Retina (tissue), 1 donor: ENCODE measurements at places on chromosomes 3 and 15.
A peak's percentile ranks its signal among the peaks of the same experiment; 100 is the strongest.

DNA sequence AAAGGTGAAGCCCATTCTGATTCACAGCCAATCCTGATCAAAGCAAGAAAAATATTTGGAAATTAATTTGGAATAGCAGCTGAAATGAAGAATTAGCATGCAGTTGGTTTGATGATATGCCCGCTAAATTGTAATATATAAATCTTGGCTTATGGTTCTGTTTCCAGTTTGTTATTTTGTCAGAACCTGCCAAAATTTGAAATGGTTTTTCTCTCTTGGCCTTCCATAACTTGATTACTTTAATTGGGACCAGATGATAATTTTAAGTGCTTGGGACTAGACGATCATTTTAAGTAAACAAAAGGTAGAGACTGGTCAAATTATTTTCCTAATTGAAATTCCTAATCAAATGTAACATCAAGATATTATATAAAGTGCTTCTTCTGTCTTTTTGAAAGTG, 842.4 kb downstream of the TBL1XR1 start:
- no peak for DNase-seq

GRCh38 chr3:132469326-132469725, 52.0 kb downstream of the DNAJC13 start:
- DNase-seq = no peak

- DNase-seq = no peak
Measured at GRCh38 chr15:89653578-89653977, 1.7 kb downstream of the KIF7 start.

DNA sequence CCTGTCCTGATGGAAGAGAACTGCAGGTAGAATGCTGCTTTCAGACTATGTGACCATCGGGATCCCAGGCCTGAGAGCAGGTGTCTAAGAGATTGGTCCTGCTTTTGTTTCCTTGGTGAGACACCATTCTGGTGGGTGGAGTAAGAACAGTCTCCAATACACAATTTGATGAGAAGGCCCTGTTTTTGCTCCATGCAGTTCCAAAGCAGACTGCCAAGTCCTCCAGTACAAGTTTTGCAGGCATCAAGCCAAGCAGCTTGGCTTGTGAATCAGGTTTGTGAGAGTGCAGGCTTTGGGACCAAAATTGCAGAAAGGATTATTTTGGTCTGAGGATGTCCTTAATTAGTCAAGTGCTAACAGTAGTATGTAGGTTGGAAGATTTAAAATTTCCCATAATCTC, 381.6 kb downstream of the FOXP1 start:
- DNase-seq = no peak

- DNase-seq = no peak
Measured at GRCh38 chr3:182972387-182972786, 8.0 kb downstream of the DCUN1D1 start.

- DNase-seq = no peak
Measured at GRCh38 chr3:186060222-186060621, 48.7 kb downstream of the ETV5 start.

DNA sequence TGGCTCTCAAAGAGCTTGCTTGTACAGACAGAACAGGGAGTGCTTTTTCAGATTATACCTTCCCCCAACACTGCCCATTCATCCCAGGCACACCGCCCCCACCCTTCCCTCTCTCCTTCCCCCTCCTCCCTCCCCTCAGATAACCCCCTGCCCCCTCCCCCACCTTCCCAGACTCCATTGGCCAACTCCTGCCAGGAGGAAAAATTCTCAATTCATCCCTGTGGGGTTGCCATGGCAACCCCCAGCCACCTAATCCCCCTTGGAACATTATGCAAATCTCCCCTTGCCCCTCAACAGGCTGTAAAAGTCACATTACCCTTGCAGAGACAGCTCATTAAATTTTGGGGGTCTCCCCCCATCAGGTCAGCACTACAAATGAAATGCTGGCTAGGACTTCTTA, 14.3 kb downstream of the TLE3 start:
- DNase-seq = no peak

- DNase-seq = no peak
Measured at GRCh38 chr3:106372806-106373190, 504.0 kb upstream of the CBLB start.

GRCh38 chr15:68843425-68844311, 23.0 kb upstream of the ANP32A start:
- peak; percentile 77 for DNase-seq

DNA sequence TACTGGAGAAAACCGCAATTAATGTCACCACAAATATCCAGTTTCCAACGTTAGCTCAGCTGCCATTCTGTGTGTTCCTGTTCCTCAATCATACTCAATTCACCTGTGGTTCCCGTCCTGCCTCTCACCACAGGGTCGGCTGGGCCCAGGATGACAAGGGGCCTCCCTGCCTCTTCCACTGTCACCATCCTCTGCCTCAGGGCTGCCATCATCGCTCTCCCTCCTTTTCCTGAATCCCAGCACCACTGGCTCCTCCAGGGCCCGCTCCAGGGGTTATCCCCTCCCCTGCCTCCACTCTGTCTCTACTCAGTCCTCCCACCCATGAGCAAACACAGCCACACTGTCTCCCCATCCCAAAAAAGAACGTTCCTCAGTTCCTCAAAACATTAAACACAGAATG, 170.9 kb upstream of the NSMCE3 start:
- no peak for DNase-seq

DNA sequence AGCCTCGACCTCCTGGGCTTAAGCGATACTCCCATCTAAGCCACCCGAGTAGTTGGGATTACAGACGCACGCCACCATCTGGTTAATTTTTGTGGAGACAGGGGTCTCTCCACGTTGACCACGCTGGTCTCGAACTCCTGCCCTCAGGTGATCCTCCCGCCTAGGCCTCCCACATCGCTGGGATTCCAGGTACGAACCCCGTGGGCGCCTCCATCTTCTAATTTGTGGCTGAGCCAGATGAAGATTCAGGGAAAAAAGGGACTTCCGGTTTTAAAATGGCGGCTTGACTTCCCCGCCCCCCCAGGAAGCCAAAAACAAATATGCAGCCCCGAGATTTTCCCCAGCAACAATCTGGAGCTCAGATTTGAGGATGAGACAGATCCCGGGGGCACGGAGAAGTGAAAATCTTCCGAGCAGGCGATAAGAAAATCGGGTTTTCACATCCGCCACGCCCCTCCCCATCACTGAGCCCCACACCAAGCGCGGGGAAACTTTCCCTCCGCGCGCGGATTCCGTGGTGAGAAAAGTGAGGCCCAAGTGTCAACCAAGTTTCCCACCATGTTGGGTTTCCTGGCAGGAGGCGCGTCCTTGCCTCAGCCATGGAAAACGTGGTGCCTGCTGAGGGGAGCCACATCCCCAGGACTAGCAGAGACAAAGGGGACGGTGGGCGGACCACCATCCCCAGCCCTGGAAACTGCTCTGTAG, 15.4 kb downstream of the CHST14 start:
- DNase-seq = no peak

DNA sequence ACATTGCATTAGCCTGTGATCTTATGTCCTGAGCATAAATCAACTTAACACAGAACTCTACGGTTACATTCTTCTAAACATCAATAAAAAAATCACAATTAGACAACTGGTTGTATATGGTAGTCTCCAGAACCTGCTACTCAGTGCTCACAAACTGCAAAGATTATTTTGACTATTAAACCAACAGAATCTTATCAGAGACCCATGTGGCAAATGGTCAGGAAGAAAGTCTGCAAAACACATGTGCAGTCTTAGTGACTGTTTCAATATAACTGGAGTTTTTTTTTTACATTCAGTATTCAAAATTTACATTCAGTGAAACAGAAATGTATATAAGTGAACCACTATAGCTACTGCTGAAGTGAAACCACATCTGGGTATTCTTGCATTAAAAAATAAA, 27.3 kb upstream of the PYGO1 start:
- no peak for DNase-seq

GRCh38 chr15:50876260-50876988, 32.1 kb upstream of the AP4E1 start:
- DNase-seq = no peak

DNA sequence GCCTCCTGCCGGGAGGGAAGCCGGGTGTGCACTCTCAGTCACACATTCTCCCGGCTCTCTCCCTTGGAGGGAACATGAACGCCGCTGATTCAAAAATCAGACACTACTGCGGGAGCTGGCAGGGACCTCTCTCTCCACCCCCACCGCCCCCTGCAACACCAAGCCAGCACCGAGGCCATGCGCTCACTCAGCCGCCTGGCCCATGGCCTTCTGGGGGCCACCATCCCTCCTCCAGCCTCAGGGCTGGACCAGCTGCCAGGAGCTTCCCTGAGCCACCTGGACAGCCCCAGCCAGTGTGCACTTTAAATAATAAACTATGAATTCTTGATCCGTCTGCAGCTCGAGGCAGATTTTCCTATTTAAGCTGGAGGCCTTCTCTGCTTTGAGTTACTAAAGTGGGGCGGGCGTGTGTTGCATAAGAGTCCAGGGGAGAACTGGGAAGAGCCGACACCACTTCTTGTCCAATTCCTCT, 30.6 kb downstream of the ADAMTS17 start:
- DNase-seq = peak; percentile 64

GRCh38 chr3:122468896-122469533, 45.7 kb downstream of the KPNA1 start:
- DNase-seq = no peak

GRCh38 chr3:10761583-10761982, 54.4 kb upstream of the SLC6A11 start:
- peak; percentile 78 for DNase-seq

DNA sequence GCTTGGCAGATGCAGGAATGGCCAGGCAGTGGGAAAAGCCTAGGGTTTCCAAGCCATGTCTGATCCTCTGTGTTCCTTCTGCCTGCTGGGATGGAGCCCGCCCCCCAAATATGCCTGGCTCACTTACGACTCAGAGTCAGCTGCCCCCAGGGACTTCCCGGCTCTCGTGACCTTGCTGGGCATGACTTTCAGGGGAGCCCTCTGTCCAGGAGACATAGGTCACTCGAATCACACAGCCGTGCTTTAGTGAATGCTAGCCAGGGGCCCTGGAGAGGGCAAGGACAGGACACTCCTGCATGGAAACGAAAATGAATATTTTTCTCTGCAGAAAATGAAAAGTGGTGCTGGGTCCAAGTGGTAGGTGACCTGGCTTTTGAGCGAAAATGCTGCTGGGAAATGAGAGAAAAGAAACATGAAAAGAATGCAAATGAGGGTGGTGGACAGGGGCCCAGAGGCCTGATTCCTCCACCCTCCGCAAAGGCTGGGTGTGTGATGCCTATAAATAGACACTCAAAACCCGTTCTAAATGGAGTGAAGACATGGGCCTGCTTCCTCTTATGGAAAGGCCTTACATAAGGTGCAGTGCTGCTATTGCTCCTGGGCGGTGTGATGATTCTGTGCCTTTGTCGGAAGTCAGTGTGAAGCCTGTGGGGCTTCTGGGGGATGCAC, 107.4 kb downstream of the APBA2 start:
- no peak for DNase-seq

- DNase-seq = peak; percentile 15
Measured at GRCh38 chr3:87044846-87045245, 53.9 kb upstream of the VGLL3 start.

DNA sequence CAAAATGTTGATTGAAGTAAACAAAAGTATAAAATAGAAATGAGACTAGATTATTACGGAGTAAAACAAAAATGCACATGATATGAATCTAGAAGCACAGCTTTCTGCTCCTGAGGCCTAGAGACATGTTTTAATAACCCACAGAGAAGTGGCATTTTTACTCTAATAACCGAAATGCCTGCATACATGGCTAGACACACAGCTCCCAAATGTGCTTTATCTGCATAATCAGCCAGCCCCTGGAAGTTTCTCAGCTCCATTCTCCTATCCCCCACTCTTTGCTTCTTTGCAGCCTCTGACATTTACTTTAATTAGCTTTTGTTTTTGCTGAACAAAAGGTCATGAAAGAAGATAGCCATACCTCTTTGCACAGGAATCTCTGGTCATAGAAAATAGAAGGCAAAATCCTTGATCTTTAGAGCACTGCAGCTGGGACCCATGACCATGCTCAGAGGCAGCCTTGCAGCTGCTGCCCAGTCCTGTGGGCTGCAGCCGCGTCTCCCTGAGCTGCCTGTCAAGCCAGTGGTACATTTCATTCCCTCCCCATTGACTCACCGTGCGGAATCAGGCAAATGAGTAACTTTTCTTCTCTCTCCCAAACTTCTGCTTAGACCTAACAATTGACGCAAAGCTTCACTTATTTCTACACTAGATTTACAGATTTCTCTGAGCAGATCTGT, at the start of gene VEPH1:
Gene VEPH1, minus strand, starts transcription at position 501 of the 680 bp plus-strand sequence. CDS start 8,067 bp downstream, outside the sequence.
- peak; percentile 16 for DNase-seq

GRCh38 chr3:49611291-49611690, 57.0 kb downstream of the BSN start:
- DNase-seq = no peak

DNA sequence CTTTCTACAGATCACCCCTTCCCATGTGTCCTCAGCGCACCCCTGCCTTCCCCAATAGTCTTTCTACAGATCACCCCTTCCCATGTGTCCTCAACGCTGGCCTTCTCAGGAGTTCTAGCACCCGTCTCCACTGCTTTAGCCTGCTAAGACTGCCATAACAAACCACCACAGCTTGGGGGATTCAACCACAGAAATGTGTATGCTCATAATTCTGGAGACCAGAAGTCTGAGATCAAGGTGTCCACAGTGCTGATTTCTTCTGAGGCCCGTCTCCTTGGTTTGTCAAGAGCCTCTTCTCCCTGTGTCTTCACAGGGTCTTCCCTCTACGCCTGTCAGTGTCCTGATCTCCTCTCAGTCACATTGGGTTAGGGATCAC, 68.1 kb upstream of the CGNL1 start:
- DNase-seq = no peak

GRCh38 chr3:64266065-64266931, 41.0 kb upstream of the PRICKLE2 start:
- no peak for DNase-seq

DNA sequence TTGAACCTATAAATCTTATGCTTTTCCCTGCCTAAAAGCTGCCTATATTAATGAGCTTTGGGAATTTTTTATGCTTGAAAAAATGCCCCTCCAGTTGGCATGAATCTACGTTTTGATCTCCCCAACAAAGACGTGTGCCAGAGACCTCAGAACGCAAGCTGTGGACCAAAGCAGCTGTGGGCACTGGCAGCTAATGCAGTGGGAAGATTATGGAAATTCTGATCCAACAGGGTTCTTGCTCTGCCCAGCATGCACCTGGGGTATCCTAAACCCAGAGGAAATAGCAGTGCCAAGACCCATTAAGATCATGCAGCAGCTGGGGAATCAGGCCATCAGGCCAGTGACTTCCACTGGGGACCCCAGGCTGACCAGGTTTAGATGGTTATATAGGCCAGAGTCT, 423.0 kb downstream of the ZBBX start:
- DNase-seq = peak; percentile 15
